ENCODE measurements at places on chromosomes 7 and 10.

DNA sequence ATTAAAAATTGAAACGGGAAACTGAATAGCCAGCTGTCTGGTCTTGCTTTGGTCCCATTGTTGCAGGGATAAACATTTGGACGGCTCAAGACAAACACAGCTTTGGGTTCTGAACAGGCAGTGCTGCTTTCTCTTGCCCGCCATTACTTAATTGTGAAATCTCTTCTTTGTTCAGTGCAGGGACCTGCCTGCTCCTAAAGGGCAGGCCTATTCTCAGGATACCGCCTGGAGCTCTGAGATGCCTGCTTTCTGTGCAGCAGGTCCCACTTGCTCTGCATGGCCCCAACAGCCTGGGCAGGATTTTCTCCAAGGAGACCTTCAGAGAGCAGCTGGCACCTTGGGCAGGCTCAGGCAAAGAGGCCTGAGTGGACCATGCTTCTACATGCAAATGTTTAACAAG is 237.6 kb downstream of the KCNMA1 start:
- DNase-seq: no peak

- DNase-seq: no peak
Measured at GRCh38 chr7:2326951-2327350, 12.7 kb upstream of the SNX8 start.

DNA sequence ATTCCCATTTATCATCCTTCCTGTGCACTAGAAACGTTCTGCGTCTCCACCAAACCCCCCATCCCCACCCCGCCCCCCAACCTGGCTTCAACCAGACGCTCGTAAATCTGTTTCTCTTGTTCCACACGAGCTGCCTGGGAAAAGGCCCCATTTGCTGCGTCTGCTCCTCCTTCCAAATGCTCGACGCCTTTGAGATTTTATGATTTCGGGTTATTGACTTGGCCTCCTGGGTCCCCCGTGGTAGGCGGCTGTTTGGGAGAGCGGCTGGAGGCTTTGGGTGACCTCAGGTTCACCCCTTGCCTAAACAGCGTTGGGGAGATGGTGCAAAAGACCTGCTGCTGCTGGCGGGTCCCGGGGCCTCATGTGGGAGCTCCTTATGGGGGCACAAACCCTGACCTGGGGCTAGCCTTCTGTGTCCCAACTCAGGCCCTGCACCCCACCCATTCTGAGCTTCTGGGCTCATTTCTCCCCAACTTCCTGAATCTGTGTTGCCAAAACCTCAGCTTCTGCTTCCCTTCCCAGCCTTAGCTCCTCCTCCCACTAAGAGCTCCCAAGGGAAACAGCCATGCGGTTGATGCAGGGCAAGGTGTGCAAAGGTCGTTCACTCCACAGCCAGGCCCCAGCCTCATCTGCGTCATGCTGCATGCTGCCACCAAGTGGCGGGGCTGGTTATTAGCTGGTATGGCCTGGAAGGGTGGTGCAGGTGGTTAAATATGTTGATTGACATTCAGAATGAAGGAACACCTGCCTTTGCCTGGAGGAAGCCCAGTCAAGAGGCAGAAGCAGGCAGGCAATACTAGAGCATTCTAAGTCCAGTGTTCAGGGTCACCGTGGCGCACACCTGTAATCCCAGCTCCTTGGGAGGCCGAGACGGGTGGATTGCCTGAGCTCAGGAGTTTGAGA is 49.1 kb upstream of the ELN start:
- no peak for DNase-seq

- no peak for DNase-seq
Measured at GRCh38 chr10:114389426-114389825, 14.9 kb downstream of the AFAP1L2 start.

DNA sequence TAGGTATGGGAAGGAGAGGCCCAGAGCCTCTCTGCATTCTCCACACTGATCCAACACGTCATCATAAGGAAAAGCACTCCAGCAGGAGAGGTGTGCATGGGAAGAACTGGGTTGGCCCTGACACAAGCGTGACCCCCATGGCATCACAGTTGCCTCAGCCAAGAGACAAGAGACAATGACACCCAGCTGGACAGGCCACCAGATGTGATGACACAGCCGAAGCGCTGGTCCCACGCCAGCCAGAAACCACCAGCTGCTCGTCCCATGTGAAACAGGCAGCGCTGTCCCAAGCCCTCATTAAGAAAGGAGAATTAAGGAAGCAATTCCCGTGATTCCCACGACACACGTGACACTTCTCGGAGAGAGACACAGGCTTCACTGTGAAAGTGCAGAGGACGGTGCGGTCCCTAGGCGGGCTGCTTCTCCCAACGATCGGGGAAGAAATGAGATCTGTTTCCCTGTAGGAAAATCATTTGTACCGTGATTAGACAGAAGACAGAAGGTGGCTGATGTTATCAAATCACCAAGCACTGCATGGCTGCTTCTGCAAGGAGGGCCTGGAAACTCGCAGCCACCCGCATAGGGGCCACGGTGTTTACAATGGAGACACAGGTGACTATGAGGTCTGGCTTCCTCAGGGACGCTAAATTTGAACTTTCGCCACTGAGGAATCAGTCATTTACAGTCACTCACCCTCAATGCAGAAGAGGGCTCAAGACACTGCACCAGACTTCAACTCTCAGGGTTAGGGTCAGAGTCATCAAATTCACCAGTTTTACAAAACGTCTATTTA is 74.5 kb downstream of the DIP2C start:
- no peak for DNase-seq

- DNase-seq: no peak
Measured at GRCh38 chr7:28520074-28521015, 108.0 kb downstream of the CREB5 start.

- DNase-seq: no peak
Measured at GRCh38 chr7:116172353-116172752, 38.0 kb upstream of the TES start.

DNA sequence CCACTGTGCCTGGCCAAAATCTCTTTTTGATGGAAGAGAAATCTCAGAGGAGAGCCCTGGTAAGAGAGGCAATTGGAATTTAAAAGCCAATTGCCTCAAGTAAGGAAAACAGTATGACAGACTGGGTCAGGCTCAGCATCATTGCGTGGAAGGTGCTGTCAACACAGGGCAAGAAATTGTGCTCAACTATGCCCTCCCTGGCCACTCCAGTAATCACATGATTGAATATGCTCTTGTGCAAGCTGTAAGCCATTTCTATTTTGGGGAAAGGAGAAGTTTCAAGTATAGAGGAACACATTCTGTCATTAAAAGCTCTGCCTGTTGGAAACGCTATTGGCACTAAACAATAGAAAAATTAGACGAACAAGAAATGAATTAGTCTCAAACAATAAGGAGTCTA is 1127.7 kb downstream of the REEP3 start:
- no peak for DNase-seq

DNA sequence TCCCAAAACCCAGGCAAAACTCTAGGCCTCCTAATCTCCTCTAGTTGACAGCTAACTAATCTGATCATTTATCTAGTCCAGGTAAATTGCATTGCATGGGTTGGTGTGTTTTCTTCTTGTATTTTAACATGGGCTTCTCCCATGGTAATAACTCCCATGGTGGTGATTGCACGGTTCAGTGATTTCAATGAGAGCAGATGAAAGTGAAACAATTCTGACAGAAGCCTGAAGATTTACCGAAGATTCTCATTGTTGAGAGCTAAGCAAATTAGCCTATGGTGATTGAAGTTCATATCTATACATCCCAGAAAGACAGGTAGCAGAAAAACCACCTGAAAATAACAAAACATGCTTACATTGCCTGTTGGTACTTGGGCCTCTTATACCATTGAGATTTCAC is 26.6 kb upstream of the LIPN start:
- DNase-seq: no peak

GRCh38 chr10:88115968-88116367 is 252.5 kb downstream of the PTEN start:
- DNase-seq: no peak

DNA sequence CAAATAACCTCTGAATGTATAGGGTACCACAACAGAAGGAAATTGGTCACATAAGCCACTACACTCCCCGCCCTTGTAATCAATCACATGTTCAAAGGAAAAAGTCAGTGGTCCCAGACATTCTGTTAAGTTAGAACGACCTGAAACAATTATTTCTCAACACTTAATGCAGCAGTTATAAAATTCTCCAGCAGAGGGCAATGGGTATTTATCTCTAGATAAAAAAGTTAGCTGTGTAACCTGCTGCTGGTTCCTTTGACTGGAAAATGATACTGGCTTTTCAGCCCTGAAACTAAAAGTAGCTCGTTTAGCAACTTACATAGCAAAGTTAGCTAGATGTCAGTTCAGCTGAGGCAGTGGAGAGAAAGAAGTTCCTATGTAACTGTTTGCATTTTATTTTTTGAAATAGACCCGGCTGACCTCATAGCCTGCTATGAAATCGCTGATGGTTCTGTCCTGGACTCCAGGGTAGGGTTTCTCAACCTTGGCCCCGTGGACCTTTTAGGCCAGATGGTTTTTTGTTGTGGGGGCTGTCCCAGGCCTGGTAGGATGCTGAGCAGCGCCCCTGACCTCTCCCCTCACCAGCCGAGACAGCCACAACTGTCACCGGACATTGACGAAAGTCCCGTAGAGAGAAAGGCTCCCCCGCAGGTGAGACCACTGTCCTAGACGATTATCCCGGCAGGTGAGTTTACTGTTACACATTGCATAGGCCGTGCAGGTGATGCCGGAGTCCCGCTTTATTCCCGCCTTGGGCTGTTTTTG is 40.2 kb upstream of the PROSER2 start:
- peak; percentile 26 for DNase-seq

GRCh38 chr7:42980514-42980913 is 48.3 kb downstream of the MRPL32 start:
- no peak for DNase-seq

- no peak for DNase-seq
Measured at GRCh38 chr10:73998929-73999691, 1.2 kb downstream of the VCL start.

GRCh38 chr7:1297017-1297960 is 64.6 kb downstream of the UNCX start:
- DNase-seq: no peak

- DNase-seq: no peak
Measured at GRCh38 chr7:91850455-91850854, 30.0 kb downstream of the MTERF1 start.

DNA sequence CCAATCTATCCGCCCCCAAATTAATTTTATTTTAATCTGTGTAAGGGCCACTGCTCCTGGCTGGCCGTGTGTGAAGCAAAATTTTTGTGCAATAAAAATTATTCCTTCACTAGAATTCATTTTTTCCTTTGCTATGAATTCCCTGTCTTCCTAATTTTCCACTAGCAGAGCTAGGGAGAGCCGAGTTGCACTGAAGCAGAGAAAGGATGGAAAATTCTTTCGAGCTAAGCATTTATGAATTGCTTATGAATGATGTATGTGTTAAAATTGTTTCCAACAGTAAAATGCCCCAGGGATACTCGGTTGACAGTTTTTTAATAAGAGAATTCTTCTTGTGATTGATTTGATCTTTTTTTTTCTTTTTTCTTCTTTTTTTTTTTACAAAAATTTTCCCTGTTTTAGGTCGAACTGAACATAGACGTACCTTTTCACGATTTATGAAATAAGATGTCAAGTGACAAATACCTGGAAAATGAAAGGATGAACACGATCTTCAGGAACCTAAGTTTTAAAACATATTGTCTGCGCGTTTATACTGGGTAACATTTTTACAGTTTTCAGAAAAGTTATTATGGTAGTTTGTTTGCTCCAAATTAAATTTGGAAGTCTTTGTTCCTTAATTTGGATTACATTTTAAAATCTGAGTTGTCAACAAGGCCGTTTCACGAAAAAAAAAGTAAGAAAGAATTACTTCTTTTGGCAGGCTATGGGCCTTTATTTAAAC is 288.8 kb upstream of the NFE2L3 start:
- no peak for DNase-seq

DNA sequence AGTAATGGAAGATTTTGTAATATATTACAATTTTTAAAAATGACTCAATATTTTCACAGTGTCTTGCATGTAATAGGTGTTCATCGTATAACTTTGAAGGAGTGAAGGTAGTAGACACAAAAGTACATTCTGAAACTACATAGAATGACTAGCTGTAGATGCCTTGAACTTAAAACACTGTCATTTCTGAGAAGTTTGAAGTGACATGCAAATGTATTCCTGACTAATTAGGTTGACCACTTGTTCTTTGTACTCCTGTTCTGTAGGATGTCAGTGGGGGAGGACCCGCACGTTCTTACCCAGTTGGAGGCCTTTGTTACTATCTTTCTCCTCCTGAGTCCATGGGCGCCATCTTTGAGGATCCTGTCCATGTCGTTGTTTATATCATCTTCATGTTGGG is 31.2 kb downstream of the SEC61A2 start:
- no peak for DNase-seq

- DNase-seq: no peak
Measured at GRCh38 chr10:129605266-129605985, 138.4 kb downstream of the MGMT start.

- no peak for DNase-seq
Measured at GRCh38 chr10:101856626-101857025, 13.0 kb upstream of the KCNIP2 start.

DNA sequence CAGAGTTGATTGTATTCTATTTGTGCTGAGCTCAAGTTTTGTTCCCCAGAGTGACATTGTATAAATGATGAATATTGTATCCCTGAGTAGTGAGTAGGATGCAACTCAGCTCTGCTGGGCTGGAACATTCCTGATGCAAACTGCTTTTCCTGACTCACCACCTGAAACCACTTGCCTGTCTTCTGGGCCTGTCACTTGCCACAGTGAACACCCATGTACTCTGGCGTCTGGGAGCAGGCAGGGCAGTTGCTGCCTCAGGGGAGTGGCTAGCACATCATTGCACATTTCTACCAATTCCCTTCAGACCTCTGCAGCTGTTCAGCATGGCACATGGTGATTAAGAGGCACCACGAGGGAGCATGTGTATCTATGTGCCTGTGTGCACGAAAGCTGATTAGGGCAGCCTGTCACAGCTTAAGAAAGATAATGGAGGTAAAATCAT is 157.3 kb downstream of the SND1 start:
- DNase-seq: no peak

Measured in CD4-positive, alpha-beta T cell treated with Interleukin-6 at 100 ng/mL for 8 hours (primary cell).